ENCODE measurements at places on chromosomes 3 and 15. TPM values are rescaled to one million over a fixed set of nuclear protein-coding genes. Genes with fewer than 3 reads are reported as not detected.

Gene AP3B2
- total RNA-seq, result not detected

- no peak overlapping the region for H3K4me3 ChIP-seq
- no peaks in the 10 kb centered on the region for H3K36me3 ChIP-seq
- H3K27ac ChIP-seq, result no peak overlapping the region
- H3K27me3 ChIP-seq, result peaks cover 12% of the 10 kb centered on the region
- H3K4me1 ChIP-seq, result peaks cover 4% of the 10 kb centered on the region
Measured at GRCh38 chr15:26037369-26037768, 174.2 kb upstream of the ATP10A start.

Gene FOXP1
- 138 TPM for total RNA-seq

DNA sequence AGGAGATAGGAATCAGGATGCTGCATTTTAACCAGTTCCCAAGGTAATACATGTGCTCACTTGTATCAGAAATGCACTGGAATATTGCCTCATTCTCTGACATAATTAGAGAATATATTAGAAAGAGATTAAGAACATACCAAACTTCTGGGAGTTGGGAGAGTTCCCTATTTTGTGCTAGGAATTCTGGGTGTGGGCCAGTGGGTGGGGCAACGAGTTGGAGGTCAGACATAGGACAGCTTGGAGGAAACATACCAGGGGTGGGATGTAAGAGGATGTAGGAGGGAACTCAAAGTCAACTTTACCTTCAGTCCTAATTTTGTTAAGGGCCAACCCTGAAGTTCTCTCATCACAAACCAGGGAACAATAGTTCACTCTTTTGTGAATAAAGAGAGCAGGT, 83.6 kb downstream of the SLC7A14 start:
- H3K27ac ChIP-seq, result no peak overlapping the region
- no peaks in the 10 kb centered on the region for H3K36me3 ChIP-seq
- no peaks in the 10 kb centered on the region for H3K4me1 ChIP-seq
- peaks cover 13% of the 10 kb centered on the region for H3K27me3 ChIP-seq
- H3K4me3 ChIP-seq, result no peak overlapping the region
- DNase-seq, result no peak

Gene MOBP
- 0.14 TPM for total RNA-seq

DNA sequence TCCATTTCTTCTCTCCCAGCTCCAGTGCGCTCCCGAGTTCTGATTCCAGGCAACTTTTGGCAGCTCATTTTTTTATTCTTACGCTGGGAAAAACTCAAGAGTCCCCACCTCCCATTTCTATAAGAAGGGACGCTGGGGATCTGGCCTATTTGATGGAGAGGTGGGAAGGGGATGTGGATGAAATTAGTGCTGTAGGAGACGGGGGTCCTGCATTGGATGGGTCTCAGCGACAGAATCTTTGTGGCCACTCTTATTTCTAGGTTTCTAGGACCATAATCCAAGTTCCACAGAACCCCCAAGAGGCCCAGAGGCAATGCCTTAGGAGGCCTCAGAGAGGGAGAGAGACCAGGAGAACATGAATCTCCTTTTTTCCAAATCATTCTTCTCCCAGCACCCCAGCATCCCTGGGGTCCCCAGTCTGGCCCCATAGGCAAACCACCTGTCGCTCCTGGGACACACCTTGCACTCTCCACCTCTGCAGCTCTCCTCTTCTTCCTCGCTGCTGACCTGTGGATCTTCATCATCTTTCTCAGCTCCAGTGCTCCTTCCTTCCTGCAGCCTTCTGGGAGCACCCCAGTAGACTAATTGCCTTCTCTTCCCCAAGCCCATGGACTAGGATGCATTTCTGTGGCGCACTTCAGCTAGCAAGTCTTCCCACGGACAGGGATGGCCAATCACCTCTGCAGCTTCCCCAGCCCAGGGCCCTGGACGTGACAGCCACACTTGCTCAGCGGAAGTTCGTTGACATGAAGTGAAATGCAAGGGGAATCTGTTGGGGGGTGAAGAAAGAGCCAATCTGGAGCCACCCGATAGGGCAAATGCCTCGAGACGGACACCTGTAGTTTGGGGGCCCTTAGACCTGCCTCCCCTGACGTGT, 100.1 kb upstream of the ALDH1A3 start:
- DNase-seq, result no peak
- no peaks in the 10 kb centered on the region for H3K4me1 ChIP-seq
- H3K36me3 ChIP-seq, result no peaks in the 10 kb centered on the region
- H3K27ac ChIP-seq, result no peak overlapping the region
- no peak overlapping the region for H3K4me3 ChIP-seq

Gene KBTBD8
- total RNA-seq, result 10.4 TPM

Gene ALG1L2
- total RNA-seq, result not detected

All from activated T-helper 2 cell treated with anti-CD3 and anti-CD28 coated beads, Interferon-gamma antibody, Interleukin-2, Interleukin-4, amounts not matched to agents 10 μg/mL and 5 μg/mL and 100 μg/mL, durations not matched to agents 14 hours and 24 hours and 36 hours (primary cell).